ENCODE measurements at places on chromosomes 4 and X.

GRCh38 chrX:134653835-134654234 is 4.4 kb downstream of the PLAC1 start:
- DNase-seq: no peak

DNA sequence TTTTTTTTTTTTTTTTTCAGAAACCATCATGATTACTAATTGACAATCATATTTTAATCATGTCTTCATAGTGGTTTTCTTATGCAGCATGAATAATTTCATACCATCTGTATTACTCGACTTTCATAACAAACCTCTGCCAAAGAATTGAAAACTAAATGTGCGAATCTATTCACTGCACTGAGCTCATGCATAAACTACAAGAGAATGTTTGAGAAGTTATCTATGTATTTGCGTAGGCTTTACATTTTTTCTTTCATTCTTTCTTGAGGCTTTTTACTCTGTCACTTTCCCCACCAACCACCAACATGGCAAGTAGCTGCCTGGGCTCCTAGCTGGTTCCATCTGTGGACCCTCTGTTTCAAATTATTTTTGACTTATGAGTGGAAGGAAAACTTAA is 1761.0 kb downstream of the STIM2 start:
- DNase-seq: no peak

DNA sequence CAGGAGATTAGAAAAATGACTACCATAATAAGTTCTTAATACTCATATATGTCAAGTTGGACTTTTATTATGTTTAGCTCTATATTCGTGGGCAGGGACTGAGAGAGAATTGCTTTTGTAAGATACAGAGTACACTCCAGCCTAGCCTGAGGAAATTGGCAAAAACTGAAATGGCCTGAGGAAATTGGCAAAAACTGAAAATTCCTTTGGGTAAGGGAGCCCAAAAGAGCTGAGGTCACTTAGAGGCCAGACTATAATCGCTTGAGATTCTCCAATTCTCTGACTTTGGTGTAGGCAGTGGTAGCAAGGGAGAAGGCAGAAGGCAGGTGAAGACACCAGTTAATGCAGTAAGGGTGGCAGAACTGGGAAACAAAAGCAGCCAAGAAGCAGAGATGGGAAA is 124.5 kb upstream of the HCCS start:
- no peak for DNase-seq

- no peak for DNase-seq
Measured at GRCh38 chr4:2256156-2256731, 5.7 kb downstream of the MXD4 start.

GRCh38 chr4:103493450-103494159 is 226.2 kb downstream of the TACR3 start:
- no peak for DNase-seq

GRCh38 chrX:149541521-149542047 is 772 bp downstream of the EOLA1 start:
- DNase-seq: no peak

- DNase-seq: no peak
Measured at GRCh38 chr4:663046-663437, 11.0 kb downstream of the ATP5ME start.

DNA sequence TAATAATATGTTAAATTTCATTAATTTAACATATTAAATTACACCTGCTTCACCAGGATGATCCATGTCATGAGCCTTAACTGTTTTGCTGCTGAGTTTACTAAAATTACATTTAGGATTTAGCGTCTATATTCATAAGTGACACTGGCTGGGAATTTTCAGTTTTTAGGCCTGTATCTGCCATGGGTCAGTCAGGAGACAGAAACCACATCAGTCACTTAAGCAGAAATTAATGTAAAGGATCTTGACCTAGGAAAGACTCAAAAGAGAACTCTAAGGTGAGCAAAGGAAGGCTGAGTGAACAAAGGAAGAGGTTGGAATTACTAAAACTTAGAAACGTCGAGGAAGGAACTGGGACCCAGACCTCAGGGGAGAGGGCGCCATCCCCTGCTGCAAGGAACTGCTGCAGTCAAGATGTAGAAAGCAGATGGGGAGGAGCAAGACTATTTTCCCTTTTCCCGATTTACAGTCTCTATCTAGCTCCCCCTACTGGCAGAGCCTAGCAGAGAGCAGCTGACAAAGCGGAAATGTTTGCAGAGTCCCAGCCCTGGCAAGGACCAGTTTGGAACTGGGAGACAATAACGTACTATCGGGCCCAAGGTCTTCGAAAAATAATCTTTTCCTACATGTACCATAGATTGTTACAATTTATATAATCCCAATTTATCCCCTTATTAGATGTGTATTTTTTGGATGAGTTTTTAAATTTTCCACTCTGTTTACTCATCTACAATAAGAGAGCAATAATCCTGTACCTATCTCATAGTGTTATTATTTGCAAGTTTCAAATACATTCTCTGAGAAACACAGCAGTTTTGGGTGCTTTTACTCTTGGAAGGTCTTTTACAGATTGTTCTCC is 22.6 kb upstream of the RBBP7 start:
- peak; percentile 27 for DNase-seq

GRCh38 chr4:34964613-34965012 is 1279.7 kb downstream of the ARAP2 start:
- no peak for DNase-seq

Data from SHP77 treated with DMSO at 0.1 percent for 48 hours (cell line).